ENCODE measurements at places on chromosomes 6 and 20.

DNA sequence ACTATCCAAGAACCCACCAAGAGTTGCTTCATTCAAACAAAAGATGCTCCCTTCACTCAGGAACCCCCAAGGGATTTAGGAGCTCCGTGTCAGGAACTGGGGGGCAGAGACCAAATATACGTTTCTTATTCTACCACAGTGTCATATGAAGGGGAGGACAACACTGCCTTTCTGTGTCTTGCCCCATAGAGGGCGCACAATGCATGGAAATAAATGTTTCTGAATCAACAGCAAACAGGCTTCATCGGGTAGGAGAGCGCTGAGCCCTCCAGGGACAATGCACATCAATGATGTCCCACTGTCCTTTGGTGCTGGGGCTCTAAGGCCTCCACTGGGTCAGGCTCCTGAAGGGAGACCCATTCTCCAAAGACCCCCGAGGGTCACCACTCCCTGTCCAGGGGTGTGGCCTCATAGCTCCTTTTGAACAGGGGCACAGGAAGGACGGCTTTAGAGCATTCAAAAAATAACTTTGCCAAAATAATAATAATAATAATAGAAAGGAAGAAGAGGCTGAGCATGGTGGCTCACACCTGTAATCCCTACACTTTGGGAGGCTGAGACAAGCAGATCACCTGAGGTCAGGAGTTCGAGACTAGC lies 31.1 kb downstream of the PLG start:
- no peak for DNase-seq

DNA sequence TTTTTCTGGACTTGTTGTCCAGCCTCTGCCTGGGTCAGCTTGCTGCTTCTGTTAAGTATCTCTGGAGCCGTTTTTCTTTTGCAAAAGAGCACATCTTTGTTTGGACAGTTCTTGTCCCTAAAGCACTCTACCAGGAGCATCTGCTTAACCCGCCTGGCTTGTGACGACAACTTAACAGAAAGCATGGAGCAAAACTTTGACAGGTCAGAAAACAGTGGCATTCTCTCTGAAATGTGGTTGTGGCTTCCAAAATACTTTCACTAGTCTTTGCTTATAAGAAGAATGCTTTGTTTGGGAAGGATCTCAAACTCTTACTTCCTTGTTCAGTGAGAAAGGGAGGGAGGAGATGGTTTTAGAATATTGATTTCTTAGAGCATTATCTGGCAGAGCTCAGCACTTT lies 47.6 kb downstream of the CD109 start:
- DNase-seq: no peak

DNA sequence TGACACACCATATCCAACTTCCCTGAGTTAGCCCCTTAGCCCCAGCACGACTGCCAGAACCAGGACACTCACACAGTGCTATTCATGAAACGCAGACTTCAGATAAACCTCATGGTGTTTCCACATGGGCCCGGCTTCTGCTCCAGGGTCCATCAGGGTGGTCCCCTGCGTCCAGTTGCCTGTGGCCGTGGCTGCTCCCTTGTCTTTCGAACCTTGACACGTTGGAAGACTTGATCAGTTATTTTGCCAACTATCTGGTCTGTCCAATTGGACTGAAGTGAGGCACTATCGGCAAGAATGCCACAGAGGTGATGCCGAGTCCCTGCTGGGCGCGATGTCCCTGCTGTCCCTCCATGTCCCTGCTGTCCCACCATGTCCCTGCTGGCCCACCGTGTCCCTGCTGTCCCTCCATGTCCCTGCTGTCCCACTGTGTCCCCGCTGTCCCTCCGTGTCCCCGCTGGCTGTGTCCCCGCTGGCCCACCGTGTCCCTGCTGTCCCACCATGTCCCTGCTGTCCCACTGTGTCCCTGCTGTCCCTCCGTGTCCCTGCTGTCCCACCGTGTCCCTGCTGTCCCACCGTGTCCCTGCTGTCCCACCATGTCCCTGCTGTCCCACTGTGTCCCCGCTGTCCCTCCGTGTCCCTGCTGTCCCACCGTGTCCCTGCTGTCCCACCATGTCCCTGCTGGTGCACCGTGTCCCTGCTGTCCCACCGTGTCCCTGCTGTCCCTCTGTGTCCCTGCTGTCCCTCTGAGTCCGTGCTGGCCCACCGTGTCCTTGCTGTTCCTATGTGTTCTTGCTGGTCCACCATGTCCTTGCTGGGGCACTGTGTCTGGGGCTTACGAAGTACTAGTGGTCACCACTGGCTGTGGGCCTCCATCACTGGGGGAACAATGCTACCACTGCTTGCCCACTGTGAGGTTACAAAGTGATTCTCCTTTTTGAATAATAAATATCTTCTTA lies 251.4 kb downstream of the DLL1 start:
- peak; percentile 50 for DNase-seq

DNA sequence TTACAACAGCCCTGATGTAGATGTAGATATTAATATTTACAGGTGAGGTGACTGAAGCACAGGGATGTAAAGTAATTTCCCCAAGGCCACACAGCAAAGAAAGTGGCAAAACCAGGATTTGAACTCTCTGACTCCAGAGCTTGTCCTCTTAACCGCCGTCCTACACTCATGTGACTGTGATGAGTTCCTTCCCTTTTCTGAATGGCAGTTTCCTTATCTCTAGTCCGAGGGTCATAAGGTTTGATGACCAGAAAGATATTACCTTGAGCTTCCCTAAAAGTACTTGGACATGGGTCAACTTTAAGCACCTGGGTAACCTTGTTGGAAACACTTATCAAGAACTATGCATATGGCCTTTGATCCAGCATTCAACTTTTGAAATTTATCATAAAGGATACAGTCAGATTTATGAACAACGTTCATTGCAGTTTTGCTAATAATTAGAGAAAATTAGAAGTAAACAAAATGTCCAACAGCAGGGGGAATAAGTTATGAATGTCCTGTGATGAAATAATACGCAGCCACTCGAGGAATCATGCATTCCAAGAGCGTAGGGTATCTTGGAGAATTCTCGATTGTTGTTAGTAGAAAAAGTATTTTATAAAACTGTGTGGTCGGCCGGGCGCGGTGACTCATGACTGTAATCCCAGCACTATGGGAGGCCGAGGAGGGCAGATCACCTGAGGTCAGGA lies 2.3 kb upstream of the TLDC2 start:
- DNase-seq: no peak

DNA sequence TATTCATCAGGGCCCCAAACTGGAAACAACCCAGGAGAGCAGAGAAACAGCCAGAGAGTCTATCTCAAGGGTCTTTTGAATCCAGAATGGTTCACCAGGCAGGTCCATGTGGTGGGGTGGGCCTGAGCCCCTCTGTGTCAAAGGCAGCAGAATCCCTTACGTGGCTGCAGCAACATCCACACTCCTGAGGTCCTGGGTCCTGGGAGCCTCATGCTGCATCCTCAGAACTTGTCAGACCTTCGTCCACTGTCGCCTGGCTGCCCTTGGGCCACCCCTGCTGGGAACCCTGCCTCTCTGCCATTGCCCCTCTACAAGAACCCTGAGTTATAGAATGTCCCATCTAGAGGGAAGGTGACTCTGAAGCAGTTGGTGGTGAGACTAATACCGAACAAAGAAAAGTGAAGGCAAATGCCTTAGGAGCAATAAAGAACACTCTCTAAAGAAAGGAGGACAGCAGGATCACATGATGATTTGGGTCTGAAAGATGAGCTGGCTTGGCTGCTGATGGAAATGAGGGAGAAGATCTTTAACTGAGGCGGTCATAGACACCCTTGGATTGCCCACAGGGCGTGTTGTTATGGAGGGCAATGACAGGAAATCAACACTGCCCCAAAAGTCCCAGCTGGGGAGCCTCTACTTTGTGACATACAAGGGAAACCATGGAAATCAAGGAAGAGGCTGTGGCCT lies 161.2 kb downstream of the SYNDIG1 start:
- peak; percentile 56 for DNase-seq

GRCh38 chr20:20491110-20491783 lies 123.3 kb downstream of the INSM1 start:
- DNase-seq: no peak

Data from coronary artery (tissue), 2 donors.